ENCODE measurements at places on chromosomes 16 and 17.

DNA sequence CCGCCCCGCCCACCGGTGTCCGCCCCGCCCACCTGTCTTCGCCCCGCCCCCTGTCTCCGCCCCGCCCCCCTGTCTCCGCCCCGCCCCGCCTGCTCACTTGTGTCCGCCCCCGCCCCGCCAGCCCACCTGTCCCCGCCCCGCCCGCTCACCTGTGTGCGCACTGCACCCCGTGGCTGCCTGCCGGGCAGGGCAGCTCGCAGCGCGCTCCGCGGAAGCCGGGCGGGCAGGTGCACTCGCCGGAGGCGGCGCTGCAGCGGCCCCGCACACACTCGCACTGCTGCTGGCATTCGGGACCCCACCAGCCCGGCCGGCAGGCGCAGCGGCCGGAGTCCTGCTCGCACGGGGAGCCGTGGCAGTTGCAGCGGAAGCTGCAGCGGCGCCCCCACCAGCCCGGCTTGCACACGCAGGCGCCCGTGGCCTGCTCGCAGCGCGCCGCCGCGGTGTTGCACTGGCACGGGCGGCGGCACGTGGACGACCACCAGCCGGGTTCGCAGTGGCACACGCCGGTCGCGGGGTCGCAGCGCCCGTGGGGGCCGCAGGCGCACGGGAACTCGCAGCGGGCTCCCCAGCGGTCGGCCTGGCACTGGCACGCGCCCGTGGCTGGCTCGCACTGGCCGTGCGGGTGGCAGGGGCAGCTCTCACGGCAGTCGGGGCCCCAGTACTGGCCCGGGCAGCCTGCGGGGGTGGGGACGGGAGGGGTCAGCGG is 2.1 kb downstream of the SCARF1 start:
- no peak for DNase-seq

DNA sequence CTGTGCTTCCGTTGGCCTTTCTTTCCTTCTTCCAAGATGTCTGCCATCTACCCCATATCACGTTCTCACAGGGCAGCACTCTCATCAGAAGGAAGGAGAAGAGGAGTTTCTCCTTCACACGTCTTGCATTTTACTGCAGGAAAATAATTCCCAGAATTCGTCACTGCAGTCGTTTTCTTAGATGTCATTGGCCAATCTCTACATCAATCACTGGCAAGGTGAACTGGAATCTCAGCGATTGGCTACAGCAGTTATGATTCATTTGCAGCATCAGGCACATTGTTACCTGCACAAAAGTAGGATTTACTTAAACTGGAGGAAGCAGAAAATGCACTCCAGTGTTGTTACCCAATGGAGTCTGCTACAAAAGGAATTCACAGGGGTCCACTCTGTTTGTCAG is 277.2 kb upstream of the RBFOX1 start:
- DNase-seq = no peak

DNA sequence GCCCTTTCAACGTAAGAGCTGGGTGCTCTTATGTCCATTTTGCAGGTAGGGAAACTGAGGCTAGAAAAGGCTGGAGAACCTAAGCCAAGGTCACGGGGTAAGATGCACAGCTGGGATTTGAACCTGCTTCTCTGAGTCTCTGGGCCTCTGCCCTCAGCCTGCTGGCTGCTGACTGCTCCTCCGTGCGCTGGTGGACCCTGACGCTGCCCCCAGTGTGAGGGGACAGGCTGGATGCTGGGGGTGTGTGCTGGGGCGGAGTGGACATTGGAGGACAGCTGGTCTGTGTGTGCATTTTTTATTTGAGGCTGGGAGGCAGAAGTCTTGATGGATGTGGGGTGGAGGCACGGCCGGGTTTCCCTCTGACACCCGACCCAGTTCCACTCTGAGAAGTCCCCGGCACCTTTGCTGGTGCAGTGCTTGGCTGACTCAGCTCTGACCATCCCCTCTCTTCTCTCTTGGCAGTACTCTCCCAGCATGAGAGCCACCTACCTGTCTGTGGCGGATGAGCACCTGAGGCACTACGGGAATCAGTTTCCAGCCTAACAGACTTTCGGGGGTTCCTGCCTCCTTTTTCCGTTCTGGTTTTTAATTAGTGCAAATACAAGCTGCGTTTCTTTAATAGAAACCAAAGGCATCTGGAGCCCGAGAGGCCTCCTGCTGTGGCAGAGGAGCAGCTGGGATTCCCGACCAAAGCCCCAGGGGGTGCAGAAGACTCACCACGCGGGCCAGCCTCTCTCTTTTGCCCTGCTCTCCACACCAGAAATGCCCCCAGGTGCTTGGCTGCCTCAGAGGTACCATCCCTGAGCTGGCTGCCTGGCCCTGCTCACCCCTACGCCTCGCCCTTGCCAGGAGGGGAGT is 14.1 kb upstream of the DNAI2 start:
- DNase-seq = no peak

- DNase-seq = peak; percentile 96
Measured at GRCh38 chr17:8153525-8153956, 1.3 kb upstream of the PER1 start.

GRCh38 chr16:87141402-87141801 is 175.8 kb downstream of the C16orf95 start:
- DNase-seq = no peak

DNA sequence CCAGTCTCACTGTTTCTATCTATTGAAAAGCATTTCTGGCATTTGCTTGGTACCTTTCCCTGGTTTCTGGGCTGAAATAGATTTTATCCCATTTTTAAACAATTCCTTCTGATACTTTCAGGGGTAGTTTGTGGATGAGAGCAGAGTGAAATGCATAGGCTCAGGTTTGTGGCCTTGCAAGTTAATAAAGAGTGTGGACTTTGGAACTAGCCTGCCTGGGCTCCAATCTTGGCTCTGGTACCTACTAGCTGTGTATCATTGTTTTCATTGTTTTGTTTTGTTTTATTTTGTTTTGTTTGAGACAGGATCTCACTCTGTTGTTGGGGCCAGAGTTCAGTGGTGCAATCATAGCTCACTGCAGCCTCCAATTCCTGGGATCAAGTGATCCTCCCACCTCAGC is 175.5 kb downstream of the PRKCB start:
- DNase-seq = no peak

DNA sequence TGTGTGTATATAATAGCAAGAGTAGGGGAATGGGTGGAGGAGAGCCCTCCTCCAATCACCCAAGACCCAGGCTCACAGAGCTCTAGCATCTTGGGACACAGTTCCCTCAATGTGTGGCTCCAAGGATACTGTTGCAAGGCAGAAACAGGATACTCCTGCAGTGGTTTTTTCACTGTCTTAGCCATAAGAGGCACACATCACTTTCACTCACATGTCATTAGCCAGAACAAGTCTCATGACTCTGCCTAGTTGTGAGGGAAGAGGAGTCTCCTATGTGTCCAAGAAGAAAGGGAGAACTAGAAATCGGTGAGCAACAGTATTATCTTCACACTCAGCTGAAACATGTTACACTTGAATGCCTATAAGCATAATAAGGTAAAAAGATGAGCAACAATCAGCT is 11.1 kb upstream of the NUDT7 start:
- DNase-seq = no peak

GRCh38 chr16:12721841-12722421 is 81.8 kb downstream of the CPPED1 start:
- peak; percentile 12 for DNase-seq

- no peak for DNase-seq
Measured at GRCh38 chr17:78723001-78723796, 58.9 kb downstream of the CYTH1 start.

DNA sequence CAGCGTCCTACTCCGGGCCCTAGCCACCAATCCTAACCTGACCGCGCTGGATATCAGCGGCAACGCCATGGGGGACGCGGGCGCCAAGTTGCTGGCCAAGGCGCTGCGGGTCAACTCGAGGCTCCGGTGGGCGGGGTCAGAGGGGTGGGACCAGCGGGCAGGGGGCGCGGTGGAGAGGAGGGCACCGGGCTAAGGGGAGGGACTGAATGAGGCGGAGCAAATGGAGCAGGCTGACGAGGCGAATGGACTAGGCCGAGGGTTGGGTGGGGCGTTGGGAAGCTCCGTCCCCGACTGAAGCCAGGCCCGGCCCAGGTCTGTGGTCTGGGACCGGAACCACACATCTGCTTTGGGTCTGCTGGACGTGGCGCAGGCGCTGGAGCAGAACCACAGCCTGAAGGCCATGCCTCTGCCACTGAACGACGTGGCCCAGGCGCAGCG is 4.6 kb downstream of the CARMIL2 start:
- no peak for DNase-seq

GRCh38 chr17:55302407-55302787 is 37.6 kb downstream of the HLF start:
- DNase-seq = no peak

DNA sequence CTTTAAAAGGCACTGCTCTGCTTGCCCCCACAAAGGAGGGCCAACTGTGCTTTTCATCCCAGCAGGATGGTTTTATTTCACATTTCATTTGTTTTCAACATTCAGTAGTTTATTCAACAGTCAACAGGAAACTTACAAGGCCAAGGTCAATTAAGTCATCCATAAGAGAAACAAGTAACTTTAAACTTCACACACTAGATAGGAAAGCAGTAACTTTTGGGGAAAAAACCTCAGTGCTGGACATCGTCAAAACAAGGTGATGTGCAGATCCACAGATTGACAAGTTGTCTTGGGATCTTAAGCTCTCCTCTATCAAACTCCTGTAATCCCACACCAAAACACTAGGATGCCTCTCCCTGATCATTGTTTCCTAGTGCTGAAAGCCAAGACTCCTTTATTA is 18.5 kb downstream of the NFE2L1 start:
- DNase-seq = no peak

DNA sequence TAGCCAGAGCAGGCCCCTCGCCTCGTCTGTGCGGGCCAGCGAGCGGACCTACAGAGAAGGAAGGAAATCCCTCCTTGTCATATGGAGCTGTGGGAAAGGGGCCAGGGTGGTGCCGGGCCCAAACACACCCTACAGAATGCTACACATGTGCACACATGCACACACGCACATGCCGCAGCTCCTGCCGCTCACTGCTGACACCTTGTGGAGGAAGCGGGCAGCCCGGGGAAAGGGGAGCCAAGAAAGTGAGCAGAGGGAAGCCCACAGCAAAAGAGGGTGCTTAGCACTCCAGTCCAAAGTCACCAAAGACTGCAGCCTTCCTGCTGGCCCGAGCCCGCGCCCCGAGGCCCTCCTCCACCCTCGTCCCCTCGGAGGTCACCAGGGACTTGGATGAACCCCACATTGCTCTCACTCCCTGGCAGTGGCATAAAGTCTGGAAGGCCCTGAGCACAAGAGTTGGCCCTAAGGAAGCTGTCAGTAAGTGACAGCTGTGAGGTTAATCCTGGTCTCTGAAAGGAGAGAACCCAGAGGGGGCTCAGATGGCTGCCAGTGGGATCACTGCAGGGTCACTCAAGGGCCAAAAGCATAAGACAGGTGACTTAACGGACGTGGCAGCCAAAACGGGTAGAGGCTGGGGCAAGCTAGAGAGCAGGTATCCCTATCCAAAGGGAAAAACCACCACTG is 68.2 kb downstream of the MYO18A start:
- peak; percentile 58 for DNase-seq

DNA sequence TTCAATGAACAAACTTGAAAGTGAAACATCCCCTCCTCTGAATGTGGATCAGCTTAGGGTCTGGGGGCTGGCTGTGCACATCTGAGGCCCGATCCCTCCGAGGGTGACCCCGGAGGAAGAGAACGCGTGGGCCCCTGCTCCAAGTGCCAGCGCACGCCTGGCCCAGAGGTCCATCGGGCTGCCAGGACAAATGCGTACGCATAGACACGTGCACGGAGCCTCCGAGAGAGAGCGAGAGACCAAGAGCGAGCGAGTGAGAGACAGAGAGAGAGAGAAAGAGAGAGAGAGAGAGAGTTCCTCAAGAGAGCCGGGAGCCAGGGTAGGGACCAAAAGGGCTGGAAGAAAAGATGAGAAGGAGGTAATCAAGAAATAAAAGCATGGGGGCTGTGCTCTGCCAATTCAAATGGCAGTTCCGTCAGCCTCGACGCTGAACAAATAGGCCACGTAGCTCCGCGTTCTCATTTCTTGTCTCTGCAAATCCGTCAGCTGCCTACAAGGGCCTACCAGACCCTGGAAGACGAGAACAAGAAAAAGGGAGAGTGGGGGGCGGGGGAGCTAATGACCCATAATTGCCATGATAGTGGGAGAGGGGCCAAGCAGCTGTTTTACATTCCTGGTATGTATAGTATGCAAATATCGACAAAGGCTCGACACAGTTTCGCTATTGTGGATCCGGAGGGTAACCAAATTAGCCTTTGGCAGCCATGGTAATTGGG is 435.3 kb upstream of the ZFHX3 start:
- DNase-seq = no peak
